ENCODE measurements at places on chromosomes 2 and 18. TPM values are rescaled to one million over a fixed set of nuclear protein-coding genes. Genes with fewer than 3 reads are reported as not detected.

Gene ACTG2
- 1.4 TPM for total RNA-seq

GRCh38 chr18:57015451-57015850 lies 131.4 kb upstream of the BOD1L2 start:
- DNase-seq: no peak

DNA sequence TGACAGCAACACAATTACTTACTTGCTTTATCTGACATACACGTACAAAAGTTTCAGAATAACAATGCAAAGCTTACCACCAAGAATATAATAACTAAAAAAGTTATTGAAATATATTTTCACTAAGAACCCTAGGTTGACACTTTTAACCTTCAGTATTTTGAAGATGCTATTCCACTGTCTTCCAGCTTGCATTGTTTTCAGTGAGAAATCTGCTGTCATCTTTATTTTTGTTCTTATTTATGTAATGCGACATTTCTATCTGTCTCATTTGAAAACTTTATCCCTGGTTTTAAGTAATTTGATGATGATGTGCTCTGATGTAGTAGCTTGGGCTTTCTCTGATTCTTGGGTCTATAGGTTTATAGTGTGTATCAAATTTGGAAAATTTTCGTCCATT lies 165.0 kb upstream of the SMIM21 start:
- DNase-seq: no peak

DNA sequence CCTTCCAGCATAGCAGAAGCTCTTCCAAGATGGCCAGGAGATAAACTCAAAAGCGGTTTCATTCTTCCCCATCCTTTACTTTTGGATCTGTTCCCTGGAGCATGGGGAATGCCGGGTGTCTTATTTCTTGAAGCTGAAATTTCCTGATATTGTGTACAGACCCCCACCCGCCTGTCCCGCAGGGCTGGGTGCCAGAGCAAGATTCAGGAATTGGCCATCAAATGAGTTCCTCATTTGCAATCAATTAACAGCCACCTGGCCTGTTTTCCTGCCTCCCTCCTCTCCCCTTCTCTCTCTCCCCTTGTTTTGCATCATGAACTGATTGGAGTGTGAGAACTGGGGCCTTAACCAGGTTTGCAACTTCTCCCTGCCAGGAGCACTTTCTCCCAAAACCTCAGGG lies 202.1 kb downstream of the SH3RF3 start:
- no peak for DNase-seq

- no peak for DNase-seq
These were observed 45.9 kb downstream of the PNO1 start for GRCh38 chr2:68203587-68203986.

- DNase-seq: no peak
These were observed 777.8 kb upstream of the RAB6C start for GRCh38 chr2:129201696-129202095.

- DNase-seq: no peak
These were observed 145.9 kb downstream of the TNS1 start for GRCh38 chr2:217856871-217857270.

DNA sequence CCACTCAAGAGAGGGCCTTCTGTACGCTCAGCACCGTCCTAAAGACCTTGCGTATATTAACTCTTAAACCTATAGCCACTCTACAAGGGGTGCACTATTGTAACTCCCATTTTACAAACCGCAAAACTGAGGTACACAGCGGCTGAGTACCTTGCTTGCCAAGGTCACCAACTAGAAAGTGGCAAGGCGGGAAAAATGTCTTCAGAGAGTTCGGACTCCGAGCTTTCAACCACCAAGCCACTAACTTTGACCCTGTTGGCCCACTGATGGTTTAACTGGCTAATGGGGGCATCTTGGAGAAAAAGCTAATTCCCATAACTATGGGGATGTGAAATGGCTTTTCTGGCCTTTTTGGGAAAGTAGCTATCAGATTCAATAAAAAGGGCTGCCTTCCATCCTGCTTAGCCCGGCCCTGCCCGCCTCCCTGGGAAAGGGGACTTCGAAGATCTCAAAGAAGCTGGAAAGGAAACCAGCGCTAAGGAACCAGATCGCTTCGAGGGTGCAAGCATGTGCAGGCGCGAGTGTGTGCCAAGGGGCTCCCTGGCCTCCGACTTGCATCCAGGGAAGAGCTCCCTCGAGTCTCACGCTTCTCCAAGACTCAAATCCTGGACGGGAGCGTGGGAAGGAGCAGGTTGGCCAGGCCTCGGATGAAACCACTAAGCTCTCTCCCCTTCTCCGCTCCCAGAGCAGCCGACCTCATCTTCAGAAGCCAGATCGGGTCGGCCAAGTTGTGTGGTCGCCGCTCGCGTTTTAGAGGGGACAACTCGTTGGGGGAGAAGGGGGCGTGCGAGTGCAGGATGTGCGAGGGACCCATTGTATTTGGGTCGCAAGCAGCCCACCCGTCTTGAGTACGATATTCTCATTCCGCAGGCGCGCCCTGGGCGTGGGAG lies 2.2 kb upstream of the SP5 start:
- no peak for DNase-seq

- DNase-seq: no peak
These were observed 133.6 kb downstream of the NFATC1 start for GRCh38 chr18:79529296-79529695.

- DNase-seq: no peak
These were observed 136.9 kb downstream of the PXDN start for GRCh38 chr2:1607236-1607920.
